ENCODE measurements at places on chromosomes 6 and 20. TPM values are rescaled to one million over a fixed set of nuclear protein-coding genes. Genes with fewer than 3 reads are reported as not detected.

DNA sequence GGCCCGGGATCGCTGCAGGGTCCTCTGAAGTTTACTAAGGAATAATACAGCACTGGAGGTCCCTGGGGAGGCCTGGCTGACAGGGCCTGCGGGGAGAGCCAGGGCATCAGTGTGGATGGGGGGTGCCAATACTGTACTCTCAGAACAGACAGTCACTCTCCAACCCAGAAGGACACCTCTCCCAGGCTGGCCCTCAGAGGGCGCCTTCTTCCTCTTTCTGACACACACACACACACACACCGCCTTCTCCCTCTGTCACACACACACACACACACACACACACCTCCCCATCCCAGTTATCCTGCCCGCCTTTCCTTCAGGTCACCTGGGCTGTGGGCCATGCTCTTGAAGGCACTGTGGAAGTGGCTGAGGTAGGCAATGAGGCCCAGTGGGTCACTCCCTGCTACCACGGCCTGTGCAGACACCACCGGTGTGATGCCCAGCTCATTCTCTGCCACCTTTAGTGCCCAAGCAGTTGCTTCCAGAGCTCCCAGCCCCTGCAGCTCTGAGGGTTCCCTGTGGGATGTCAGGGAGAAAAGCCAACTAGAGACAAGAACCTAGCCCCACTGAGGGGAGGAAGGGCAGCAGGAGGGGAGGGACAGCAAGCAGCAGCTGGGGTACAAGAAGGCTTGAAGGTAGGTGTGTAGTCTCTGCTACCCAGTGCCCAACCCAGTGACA, 7.5 kb downstream of the SMPD2 start:
- DNase-seq, result peak; percentile 28

DNA sequence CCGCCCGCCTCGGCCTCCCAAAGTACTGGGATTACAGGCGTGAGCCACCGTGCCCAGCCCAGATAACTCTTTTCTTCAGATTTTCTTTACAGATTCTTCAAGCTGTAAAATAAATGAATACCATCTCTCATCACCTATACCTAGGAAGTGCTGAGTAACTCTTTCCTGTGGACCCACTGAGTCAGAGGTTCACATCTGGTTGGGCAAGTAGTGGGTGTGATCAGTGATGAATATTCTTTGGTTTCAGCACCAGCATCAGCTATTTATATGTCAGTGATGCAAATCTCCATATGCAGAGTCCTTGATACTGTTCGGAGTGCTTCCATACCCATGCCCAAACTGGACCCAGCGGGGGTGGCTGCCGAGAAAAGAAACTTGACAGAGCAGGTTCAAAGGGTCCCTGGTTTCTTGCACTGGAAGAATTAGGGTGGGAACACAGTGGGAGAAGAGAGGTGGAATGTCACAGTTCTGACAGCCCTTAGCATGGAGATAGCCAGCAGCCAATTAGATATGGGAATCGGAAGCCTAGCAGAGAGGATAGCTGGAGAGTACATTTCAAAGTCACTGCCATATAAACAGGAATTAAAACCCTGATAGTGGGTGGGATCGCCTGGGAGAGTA, 64.9 kb upstream of the DDR1 start:
- peak; percentile 42 for DNase-seq

DNA sequence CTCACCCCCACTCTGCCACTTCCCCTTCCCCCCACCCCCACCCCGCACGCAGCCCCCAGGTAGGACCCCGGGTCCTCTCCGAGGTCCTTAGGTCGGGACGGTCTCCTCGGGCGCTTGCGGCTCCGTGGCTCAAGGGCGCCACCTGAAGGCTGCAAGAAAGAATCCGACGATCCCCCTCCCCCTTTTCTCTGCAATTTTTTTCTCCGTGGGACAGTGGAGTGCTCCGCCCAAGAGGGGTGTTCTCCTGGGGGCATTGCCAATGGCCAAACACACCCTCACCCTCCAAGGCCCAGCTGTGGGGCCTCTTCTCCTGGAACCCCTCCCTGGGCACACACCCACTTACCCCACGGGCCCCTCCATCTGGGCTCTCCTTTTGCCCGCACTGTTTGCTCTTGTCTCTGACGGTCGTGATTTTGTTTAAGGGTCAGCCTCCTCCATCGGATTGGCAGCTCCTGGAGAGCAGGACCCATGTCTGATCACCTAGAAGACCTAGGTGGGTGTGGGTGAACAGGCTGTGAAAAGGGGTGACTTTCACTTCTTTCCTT, 1.1 kb upstream of the TMEM74B start:
- peak; percentile 26 for DNase-seq

GRCh38 chr6:120290964-120291363, 941.4 kb upstream of the MAN1A1 start:
- DNase-seq, result no peak

- peak; percentile 64 for DNase-seq
These were observed 32.7 kb downstream of the PLN start for GRCh38 chr6:118580585-118581419.

DNA sequence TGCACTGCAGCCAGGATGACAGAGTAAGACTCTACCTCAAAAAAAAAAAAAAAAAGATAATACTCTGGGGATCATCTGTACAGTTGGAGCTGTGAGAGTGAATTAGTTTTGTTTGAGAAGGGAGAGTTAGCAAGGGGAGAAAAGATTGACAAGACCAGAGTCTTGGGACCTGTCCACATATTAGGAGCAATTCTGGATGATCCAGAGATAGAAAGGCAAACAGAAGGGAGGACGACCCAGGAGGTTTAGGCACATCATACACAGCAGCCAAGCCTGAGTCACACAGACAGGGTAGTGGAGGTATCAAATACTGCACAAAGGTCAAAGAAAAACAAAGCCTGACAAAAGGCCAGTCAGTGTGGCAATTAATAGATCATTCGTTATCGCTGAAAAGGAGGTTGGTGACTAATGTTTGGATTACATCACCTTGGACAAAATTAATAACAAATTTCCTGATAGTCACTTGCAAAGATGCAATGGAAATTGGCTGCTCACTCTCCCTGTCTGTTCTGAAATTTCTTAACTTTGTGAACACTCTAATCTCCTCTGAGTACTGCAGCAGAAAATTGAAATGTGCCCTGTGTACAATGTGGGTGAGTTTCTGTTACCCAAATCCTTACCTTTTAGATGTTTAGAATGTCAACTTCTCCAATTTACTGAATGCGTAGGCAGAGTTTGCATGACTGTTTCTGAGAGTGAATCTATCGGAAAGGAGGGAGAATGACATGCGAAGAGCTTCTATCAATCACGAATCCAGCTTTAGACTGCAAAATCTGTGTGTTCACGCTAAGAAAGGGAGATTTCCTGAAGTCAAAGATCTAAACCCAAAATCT, 105.4 kb downstream of the TSHZ2 start:
- no peak for DNase-seq

- DNase-seq, result no peak
These were observed 46.7 kb downstream of the KIZ start for GRCh38 chr20:21172626-21173025.

- DNase-seq, result no peak
These were observed at the start of gene FAM83B for GRCh38 chr6:54846243-54846856. FAM83B (plus strand) TSS chr6:54846771; CDS start chr6:54870247, 23,476 bp downstream.

GRCh38 chr6:114024746-114025145, 53.8 kb upstream of the HDAC2 start:
- no peak for DNase-seq

DNA sequence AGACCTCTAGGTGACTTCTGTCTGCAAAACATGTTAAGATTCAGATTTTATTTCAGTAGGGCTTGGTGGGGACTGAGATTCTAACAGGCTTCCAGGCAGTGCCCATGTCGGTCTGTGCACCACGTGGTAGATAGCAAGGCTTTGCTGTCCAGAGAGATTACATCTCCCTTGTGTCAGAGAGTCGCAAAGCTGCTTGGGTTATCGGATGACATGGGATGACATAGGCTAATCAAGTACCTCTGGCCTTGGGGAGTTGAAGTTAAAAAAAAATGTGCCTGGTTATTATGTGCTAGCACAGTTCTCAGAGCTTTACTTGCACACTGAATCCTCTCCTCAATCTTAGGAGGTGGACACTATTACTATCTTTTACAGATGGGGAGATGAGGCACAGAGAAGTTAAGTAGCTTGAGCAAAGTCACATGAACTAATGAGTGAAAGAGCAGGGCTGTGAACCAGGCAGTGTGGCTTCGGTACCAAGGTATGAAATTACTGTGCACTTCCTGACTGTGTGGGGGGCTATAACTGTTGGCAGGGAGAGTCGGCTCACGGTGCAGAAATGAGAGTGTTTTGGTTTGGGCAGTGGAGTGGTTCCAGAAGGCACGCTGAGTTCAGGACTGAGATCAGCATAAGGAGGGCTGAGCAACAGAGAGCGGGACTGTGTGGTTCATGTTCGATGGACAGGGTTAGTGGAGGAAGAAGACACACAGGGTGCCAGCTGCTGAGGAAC, 41.1 kb downstream of the FARS2 start:
- no peak for DNase-seq

DNA sequence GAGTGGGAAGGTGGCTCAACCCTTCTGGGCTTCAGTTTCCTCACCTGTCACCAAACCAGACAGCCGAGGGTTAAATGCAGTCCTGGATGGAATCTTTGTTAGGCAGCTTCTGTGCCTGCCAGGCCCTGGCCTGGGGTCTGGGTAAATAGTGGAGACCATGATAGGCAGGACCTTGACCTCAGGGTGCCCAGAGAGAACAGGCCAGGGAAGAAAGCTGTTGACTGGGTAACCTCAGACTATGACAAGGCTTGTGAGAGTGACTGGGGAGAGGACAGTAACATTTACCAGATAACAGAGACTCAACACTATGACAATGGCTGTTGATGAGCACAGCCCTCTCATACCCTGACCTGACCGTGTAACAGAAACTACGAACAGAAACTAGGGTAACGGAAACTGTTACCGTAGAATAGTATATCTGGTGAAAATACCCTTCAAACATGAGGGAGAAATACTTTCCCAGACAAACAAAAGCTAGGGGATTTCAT, 218.3 kb downstream of the PREX1 start:
- DNase-seq, result no peak

GRCh38 chr20:58044931-58045555, 183.4 kb downstream of the ANKRD60 start:
- DNase-seq, result no peak

DNA sequence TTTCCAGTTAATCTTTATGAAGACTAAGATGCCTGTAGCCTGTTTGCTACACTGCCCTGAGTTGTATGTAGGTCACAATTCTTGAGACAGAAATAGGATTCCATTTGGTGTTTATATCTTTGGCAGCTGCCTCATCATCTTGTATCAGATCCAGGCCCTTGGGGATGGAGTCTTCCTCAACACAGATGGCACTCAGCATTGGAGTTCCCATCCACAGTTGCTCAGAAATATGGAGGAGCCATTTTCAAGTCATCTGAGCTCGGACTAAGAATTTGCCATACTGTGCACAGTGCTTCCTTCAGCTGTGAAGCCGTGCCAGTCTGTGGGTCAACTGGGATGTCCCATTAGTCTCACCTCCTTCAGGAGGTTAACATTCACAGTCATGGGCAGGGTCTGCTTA, 156.6 kb downstream of the ZDHHC14 start:
- no peak for DNase-seq

DNA sequence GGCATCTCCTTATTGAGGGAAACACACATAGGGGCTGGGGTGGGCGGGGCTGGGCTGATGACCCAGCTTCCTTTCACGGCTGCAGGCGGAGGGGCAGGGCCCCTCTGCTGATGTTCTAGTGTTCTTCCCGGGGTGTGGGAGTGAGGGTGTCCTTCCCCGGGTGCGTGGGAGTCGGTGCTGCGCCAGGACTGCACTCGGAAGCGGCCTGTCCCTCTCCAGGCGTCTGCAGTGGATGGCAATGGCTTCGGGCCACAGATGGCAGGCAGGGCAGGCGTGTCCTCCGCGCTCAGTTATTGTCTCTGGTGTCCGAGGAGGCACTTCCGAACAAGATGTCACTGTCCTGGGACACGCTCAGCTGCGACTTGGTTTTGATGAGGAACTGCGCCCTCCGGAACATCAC, 19.2 kb downstream of the KCNG1 start:
- DNase-seq, result no peak

DNA sequence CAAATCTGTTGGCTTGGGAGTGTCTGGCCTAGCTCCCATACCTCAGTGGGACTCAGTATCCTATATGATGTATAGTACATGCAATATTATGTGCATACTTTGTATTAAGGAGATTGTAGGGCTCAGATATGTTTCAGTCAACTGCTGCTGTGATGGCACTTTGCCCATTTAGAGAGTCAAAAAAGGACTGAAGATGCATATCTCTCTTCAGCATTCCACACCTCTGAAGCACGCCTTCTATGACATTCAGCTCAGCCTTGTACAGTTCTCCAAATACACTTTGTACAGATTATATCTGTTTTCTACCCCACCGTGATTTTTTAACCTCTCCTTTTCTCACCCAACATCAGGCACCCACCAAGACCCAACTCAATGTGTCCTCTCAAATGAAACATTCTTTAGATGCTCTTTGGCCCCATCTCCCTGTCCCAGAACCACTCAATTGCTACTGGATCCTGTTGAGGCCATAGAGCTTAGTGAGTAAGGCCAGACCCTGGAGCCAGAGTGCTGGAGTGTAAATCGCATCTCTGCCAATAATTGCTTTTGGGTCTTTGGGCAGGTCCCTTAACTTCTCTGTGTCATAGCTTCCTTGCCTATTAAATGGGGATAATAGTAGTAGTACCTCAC, 15.6 kb downstream of the ENPP1 start:
- DNase-seq, result no peak

GRCh38 chr6:39865011-39865888, 69.0 kb downstream of the MOCS1 start:
- DNase-seq, result peak; percentile 57

GRCh38 chr6:106390088-106390487, 29.6 kb downstream of the CRYBG1 start:
- DNase-seq, result peak; percentile 41

DNA sequence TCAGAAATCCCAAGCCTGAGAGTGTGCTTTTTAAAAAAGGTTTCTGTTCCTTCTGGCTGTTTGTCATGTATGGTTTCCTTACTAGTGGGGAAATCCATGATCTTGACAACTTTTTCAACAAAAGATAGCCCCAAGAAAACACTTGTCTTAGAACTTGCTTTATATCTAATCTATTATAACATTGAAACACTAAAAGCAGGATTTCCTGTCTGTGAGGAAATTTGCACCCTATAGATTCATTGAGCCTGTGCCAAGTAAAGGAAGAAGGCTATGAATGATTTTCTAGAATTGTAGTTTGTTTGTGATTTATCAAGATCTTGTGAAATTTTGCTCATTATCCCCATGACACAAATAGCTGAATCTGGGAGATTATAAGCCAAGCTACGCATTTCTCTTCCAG, 238.6 kb upstream of the RIN2 start:
- DNase-seq, result no peak

Gene RMND1
- 33.3 TPM for total RNA-seq

Gene PREP
- total RNA-seq, result 42.4 TPM

Gene FNDC11
- not detected for total RNA-seq

Gene NRSN1
- total RNA-seq, result not detected

Gene MAPK13
- 0.60 TPM for total RNA-seq

Gene PPP1R3G
- total RNA-seq, result not detected

Gene HLA-DOB
- 0.13 TPM for total RNA-seq
